Stimulated activated CD4-positive, alpha-beta T cell treated with anti-CD3 and anti-CD28 coated beads, Interleukin-15, amount 100 ng/mL, for 1 hour (primary cell): ENCODE measurements at places on chromosomes 7 and 10.

DNA sequence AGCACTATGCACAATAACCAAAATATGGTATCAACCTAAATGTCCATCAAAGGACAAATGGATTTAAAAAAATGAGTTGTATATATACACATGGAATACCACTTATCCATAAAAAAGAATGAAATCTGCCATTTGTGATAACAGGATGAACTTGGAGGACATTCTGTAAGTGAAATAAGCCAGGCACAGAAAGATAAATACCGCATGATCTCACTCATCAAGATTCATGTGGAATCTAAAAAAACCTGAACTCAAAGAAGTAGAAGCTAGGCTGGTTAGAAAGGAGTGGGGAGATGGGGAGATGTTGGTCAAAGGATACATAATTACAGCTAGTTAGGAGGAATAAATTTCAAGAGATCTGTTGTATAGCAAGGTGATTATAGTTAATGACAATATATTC lies 17.3 kb upstream of the AOC1 start:
- DNase-seq, result no peak

DNA sequence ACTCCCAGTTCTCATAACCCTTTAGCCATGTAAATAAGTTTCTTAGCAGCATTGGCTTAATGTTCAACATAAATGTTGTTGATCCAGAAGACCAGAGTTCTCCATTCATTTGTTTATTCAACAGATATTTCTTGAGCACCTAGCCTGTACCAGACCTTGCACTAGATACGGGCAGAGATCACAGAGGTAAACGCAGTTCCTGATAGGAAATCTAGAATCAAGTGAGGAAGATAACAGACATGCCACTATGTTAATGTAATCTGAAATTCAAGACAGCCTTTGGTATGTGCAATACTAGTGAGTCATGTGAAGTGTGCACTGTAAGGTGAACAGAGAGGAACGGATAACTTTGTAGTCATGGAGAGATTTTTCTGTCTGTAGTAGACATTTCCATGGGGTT lies 3.0 kb downstream of the BUB3 start:
- no peak for DNase-seq

DNA sequence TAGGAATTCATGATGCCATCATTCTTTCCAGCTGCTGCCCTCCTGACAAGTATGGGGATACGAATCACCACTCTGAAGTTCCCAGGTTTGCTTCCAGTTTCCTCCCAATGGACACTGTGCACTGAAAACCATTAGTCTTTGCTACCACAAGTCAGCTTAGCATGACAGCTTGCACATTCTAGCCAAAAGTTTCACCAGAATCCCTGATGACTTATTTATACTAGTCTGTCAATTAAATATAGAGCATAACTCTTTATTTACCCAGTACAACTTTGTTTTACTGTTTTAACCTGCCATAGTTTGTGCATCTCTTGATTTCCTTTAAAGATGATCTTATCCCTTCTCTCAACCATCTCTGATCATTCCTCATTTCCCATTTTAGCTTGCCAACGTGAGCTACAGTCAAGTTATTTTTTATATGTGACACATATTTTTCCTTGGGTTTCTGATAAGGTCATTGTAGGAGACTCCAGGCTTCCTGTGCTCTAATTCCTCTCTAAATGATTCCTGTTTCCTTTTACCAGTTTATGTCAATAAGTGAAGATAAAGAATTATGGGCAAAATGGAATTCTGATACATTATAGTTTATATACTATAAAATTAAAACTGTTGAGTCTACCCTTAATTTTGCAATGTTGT lies 167.5 kb upstream of the MEOX2 start:
- no peak for DNase-seq

GRCh38 chr10:116073001-116073400 lies 200.0 kb downstream of the GFRA1 start:
- no peak for DNase-seq

DNA sequence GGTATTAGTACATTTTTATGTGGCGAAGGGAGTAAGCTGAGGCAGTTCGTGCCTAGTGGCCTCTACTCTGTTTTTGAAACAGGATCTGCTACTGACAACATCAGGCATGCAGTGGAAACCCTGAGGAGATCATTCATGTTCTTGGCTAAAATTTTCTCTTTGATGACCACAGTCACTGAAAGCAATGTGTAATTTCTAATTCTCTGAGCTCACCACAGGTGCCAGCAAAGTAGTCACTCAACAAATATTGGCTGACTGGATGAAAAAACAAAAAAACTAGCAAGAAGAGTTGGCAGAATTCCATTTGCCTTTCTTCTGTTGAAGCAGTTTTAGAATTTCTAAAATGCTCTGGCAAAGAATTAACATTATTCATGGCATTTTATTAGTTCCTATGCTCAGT lies 176.5 kb upstream of the KCTD7 start:
- no peak for DNase-seq

GRCh38 chr7:88597941-88598425 lies 161.5 kb upstream of the ZNF804B start:
- DNase-seq, result no peak

DNA sequence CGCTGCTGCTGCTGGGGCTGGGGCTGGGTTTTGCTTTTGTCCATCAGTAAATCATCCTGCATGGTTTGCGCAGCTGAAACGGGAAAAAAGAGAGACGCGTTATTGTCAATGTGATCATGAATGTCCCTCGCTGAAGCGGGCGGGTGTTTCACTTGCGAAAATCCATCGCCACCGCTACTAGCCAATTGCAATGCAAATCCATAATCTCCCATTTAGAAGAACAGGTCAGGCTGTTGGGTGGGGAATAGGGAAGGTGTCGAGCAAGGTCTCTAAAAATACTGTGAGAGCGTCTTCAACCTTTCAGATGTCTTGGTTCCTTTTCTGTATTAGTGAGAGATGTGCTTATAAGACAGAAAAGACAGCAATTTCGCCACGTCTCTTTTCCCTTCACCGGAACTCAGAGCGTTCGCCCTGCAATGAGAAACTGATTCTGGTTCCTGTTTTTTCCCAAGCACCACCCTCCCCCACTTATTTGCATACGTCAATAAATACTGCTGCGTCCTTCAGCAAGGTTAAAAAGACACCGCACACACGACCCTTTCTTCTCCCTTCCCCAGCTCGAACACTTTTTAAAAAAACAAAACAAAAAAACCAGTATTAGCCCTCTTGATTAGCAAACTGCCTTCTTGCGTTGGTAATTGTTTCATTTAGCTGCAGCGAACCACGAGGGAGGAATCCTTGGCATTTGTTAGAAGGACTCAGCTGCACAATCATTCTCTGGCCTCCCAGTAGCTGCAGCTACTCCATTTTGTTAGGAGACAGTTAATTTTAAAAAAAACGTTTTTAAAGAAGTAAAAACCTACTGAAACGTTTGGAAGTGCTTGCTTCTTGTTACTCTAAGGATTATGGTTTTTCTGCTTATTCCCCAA lies 50.4 kb downstream of the CPEB3 start:
- no peak for DNase-seq

DNA sequence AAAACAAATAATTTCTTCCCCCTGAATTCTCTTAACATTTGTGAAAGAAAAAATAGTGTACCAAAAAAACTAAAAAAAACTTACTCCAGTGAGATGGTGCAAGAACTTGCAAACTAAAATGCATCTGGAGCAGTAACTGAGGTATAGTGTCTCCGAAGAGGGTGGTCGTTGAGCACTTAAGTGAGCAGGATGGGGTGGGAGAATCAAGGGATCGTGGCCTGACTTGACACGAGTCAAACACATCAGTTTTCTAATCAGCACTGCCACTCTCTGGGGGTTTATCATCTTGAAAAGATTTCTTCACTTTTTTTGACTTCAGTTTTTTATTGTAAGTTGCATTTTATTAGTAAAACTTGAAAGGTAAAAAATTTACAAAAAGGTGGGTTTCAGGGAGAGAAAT lies 2.5 kb downstream of the ZNF273 start:
- no peak for DNase-seq

GRCh38 chr7:2673934-2674333 lies 14.1 kb upstream of the AMZ1 start:
- no peak for DNase-seq

- no peak for DNase-seq
These were observed 71.1 kb downstream of the INSYN2A start for GRCh38 chr10:127125331-127125730.

DNA sequence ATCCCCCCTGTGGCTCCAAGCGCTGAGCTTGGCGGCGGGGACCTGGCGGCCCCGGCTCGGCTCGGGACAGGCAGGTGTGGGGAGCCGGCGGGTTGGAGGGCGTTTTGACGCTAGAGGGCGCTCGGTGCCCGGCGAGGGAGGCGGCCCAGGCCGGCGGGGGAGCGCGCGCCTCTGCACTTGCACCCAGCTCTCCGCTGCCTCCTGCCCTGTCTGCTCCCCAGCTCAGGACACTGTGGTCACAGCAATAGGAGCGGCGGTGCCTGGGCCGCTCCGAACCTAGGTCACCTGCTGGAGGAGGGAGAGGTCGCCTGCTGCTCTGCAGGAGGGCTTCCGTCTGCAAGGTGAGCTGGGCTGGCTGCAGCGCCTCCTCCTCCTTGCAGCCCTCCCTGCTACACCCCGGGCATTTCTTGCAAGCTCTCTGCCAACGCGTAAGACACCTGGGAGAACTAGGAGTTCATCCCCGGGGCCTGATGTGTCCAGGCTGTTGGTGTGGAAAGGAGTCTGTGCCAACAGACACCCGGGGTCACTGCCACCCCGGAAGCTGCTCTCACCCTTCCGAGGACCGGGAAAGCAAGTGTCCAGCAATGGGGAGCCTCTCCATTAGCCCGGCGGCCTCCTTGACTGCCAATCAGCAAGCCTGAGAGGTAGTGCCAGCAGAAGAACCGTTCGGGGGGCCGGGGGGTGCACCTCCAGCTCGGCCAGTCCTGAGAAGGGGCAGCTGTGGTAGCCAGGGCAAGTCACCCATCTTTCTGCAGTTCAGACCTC lies 620.4 kb downstream of the GALNT17 start:
- DNase-seq, result no peak
